ENCODE measurements at places on chromosomes 2 and 18.
A peak's percentile ranks its signal among the peaks of the same experiment; 100 is the strongest.

DNA sequence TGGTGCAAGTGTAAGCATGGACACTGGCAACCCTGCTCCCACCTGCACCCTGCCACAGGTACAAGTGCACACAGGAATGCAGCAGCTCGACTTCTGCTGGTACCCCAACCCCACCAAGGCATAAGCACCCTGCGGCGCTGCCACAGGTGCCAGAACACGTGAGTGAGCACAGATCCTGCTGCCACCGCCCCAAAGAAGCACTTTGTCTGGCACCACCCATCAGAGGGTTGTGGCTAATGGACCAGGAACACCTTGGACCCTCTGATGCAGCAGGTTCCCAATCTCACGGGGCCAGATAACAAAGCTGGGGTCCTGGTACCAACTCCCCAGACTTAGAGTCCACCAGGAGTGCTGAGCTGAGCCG, 32.2 kb upstream of the SLC14A1 start:
- no peak for DNase-seq

- no peak for DNase-seq
Measured at GRCh38 chr18:74278058-74278457, 13.7 kb downstream of the CYB5A start.

- no peak for DNase-seq
Measured at GRCh38 chr2:100988630-100989417, 13.3 kb upstream of the RPL31 start.

DNA sequence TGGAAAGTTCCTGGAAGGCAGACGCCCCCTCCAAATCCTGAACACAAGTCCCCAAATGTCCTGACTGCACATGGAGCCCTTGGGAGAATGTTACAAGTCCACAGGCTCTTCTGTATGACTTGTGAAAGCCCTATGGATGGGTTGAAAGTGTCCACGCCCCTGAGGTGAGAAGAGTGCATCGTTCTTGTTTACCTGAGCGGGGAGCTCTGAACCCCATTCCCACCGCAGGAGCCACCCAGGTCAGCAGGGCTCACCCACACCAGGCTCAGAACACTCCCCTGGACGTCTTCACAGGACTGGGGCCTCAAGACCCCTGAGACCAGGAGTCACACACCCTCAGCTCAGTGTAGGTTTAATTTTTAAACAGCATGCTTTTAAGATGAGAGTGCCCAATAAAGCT, 84.2 kb upstream of the TMEM18 start:
- no peak for DNase-seq

DNA sequence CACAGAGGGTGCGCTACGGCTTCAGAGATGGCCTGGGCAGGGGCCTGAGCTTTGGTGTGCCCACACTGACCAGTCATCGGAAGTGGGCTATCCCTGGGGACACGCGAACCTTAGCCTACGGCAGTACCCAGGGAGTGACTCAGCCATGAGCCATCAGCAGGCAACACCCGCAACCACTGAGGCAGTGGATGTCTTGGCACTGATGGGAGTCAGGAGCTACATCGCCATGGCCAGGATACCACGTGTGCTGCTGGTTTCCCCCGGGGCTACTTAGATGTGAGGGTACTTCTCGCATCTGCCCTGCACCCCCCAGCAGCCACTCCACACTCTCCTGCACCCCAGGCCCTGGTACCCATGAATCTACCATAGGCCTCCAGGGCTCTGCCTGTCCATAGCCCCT, 12.8 kb upstream of the HPCAL1 start:
- DNase-seq, result no peak

DNA sequence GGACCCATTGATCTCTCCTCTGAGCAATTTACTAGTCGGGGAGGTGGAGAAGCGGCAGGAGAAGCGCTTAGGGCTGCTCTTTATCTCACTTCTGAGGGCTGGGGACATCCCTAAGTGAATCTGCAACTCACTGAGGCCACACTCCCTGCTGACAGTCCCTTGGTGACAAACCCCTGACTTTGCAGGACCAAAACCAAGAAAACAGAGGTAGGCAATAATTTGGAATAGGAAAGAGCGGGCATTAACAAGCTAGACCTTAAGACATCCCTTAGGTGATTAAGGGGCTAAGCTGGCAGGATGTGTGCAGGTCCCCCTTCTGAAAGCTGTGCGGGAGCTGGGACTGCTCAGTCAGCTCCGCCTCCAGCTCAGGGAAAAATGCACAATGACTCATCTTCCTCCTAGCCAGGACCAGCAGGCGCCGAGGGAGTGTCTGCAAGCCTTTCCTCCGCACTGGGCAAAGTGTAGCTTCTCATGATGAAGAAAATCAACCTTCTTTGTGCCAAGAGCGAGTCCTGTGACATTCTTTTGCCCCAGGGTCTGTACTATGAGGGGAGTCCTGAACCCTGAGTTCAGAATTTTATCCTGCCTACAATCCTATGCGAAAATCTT, 63.3 kb downstream of the BOD1L2 start:
- peak; percentile 41 for DNase-seq

GRCh38 chr2:97988722-97989121, 7.0 kb downstream of the TMEM131 start:
- no peak for DNase-seq

- no peak for DNase-seq
Measured at GRCh38 chr18:52343731-52344340, 3.8 kb downstream of the DCC start.

DNA sequence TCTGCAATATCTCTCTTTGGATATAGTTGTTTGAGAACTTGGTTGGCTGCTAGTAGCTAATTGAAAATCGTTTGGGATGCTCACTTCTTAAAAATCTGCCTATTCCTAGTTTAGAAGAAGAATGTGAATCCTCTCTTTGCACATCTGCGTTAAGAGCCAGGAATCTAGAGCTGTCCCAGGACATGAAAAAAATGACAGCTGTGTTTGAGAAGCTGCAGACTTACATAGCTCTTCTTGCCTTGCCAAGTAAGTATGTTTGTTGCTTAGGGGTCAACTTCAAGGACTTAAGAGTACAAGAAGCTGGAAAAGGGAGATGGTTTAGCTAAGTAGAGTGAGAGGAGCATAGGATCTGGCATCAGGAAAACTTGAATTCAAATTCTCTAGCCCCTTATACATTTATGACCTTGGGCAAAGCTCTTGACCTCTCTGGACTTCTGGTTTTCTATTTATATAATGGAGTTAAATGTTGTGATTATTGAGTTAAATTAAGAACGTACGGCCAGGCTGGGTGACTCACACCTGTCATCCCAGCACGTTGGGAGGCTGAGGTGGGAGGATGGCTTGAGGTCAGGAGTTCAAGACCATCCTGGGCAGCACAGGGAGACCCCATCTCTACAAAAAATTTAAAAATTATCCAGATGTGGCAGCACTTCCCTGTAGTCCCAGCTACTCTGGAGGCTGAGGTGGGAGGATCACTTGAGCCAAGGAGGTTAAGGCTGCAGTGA, 55.2 kb upstream of the STON1 start:
- no peak for DNase-seq

GRCh38 chr2:27054721-27055120, 3.3 kb downstream of the AGBL5 start:
- no peak for DNase-seq

- DNase-seq, result no peak
Measured at GRCh38 chr2:76567478-76567877, 856.8 kb upstream of the GCFC2 start.

DNA sequence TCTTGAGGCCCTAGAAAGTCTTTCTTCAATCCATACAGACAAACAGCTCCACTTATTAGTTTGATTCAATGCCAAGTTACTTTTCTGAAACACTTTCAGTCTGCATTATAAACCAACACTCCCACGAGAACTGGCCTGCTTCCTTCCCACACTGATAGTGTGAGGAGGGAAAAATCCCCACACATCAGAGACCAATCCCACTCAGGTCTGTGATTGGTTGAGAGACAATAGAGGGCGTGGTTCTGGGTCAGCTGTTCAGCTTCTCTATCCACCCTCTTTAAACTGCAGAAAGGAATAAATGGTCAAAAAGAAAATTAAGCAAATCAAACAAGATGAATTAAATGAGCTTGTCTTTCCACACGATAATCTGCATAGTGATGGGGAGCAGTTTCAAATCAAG, 152.5 kb downstream of the NRP2 start:
- DNase-seq, result peak; percentile 35

GRCh38 chr2:29562896-29563295, 358.5 kb downstream of the ALK start:
- DNase-seq, result peak; percentile 31

DNA sequence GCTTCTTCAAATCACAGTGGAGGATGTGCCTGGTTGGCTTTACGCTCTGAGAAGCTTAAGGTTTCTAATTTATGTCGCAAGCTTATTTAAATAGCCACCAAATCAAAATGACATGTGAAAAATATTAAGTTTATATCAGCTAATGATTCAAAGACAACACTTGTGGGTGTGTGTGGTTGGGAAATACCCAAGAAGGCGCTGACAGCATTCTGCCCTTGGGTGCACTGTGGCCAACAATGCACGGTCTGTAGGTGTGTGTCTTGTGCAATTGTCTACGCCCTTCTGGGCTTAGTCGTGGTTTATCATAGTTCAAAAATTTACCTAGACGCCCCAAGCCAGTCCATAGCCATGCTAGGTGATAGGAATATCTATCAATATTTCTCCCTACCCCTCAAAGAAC, 60.9 kb downstream of the KCTD1 start:
- DNase-seq, result no peak

GRCh38 chr18:77866351-77866750, 616.7 kb downstream of the GALR1 start:
- DNase-seq, result no peak

GRCh38 chr2:230217424-230217823, 2.4 kb downstream of the SP110 start:
- DNase-seq, result no peak

- peak; percentile 7 for DNase-seq
Measured at GRCh38 chr2:232483923-232484627, 3.6 kb downstream of the ECEL1 start.

GRCh38 chr2:95063086-95063958, 37.8 kb downstream of the MAL start:
- DNase-seq, result peak; percentile 10

- DNase-seq, result no peak
Measured at GRCh38 chr2:215395687-215396460, 40.0 kb downstream of the FN1 start.

DNA sequence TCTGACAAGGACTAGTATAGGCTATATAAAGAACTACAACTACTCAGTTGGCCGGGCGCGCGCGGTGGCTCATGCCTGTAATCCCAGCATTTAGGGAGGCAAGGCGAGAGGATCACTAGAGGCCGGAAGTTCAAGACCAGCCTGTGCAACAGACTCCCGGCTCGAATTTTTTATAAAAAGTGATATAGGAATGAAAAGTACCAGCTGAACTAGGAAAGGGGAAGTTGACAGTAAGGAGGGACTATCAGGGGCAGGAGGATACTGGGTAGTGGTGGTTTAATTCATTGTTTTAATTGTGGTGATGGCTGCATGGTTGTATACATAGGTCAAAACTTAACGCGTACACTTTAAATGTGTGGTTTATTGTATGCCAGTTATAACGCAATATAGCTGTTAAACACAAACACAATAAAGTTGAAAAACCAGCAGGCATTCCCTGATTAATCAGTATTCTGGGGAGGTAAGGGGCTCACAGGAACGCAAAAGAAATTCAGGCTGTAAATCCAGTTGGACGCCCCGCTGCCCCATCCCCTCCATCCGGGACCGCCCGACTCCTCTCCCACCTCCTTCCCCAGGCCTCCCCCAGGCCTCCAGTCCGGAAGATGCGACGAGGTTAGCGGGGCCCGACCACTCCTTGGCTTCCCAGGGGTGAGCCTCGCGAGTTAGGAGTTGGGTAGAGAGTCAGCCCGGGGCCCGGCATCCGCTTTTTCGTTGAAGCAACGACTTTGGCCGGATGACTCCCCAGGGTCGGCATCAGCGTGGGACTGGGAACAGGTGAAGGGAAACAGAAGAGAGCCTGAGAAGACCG, 746 bp upstream of the POLR1B start:
- peak; percentile 90 for DNase-seq

DNA sequence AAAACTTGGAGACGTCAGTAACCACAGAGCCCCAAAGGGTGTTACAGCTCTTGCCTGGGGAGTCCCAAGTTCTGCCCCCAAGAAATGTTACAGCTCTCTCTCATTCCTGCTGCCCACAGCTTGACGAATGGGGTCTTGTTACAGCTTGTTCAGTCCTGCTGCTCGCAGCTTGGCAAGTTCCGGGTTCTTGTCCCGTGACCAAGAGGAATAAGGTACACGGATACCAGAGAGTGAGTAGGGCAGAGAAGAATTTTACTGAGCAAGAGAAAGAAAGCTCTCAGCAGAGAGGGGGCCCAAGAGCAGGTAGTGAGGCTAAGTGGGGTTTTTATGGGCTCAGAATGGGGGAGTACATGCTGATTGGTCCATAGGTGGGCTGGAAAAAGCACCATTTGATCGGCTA, 27.2 kb downstream of the SLC39A6 start:
- no peak for DNase-seq

DNA sequence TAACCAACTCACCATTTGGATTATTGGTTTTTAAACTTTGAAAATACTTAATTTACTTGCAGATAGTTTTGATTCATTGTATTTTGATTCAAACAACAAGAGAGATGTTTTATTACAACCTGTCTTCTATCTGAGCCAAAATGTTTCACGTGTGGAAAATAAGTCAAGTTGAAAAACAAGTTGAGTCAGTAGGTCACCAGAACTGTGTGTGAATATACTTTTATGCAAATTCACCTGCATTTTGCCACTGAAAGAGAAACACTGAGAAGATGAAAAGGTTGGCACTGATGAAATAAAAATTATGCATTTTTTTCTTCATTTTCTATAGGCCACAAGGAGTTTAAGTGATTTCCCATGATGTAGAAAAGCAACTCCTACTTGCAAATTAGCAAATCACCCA, 68.3 kb downstream of the ICOS start:
- no peak for DNase-seq

GRCh38 chr2:8445580-8445979, 236.3 kb upstream of the ID2 start:
- no peak for DNase-seq

GRCh38 chr2:60741576-60741975, 14.5 kb upstream of the PAPOLG start:
- DNase-seq, result no peak

Measured in right hindlimb (tissue), 1 donor.